Activated CD4-positive, alpha-beta T cell treated with anti-CD3 and anti-CD28 coated beads, Interleukin-2, Interleukin-4, amounts not matched to agents 100 ng/mL and 50 ng/mL, durations not matched to agents 16 hours and 8 hours (primary cell): ENCODE measurements at places on chromosomes 4 and X.
A peak's percentile ranks its signal among the peaks of the same experiment; 100 is the strongest.

- DNase-seq = no peak
These were observed 2.4 kb upstream of the STIM2 start for GRCh38 chr4:26858035-26858918.

DNA sequence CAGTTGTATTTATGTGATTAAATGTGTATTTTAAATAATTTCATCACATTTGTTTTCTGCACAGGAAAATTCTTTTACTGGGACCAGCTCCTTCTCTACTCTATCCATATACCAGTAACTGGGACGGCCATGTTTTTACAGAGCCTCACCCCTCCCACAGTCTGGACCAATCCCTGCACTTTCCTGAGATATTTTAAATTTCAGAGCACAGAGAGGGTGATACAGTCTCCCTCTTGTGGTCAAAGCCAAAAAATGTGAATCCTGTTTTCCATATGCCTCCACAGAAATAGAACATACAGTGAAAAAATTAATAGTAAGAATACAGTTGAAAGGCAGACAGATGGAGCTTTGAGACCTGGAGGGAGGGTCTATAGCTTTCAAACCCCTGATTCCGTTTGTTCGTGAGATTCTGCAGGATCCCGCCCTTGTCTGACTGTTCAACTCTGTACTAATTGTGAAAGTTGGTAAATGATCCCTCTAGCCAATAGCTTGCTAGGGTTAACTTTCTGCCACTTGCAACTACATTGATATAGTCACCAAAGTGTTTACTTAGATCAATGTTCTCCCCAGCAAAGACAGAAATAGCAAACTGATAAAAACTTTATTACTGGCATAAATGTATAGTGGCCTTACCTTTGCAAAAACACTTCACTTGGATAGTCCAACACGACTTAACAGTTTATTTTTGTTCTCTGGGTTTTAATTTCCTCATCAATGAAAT, 172.2 kb downstream of the PPARGC1A start:
- peak; percentile 5 for DNase-seq

DNA sequence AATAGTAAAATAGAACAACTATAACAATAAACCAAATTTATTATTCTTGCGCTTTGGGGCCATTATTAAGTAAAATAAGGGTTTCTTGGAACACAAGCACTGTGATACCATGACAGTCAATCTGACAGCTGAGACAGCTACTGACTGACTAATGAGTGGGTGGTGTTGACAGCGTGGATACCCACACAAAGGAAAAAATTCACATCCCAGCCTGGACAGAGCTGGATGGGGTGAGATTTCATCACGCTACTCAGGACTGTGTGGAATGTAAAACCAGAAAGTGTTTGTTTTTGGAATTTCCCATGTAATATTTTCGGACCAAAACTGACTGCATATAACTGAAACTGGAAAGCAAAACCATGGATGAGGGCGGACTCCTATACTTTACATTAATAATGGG, 48.8 kb downstream of the IGFBP7 start:
- no peak for DNase-seq

GRCh38 chr4:186719925-186720694, 3.5 kb downstream of the FAT1 start:
- no peak for DNase-seq

DNA sequence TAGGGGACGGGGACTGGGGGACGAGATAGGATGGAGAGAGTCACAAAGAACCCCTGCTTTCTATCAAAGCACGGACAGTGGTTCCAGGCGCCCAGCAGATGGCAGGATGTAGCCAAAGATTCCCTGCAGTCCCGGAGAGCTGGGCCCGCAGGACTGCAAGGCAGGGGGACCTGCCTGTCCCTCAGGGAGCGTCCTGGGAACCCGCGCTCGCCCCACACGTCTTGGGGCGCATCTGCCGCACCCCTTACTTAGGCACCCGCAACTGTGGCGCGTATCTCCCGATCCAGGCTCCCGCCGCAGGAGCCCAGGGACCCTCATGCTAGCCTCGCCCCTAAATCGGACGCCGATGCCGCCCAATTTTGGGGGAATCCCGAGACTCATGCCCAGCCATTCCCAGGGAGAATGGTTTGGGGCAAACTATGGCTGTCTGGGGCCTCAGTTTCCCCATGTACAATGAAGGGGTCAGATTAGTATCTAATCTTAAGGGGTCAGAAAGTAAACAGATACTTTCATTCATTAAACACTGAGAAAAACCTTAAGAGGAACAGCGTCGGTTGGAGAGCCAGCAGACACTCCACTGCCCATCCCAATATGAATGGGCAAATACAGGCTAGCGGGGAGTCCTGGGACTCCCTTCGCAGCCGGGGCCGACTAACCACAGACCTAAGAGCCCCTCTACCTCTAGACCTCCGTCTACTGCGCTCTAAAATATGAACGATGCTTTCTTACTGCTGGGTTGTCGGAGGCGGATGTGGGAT, 581 bp upstream of the STK32B start:
- DNase-seq = peak; percentile 11

- DNase-seq = no peak
These were observed 2178.2 kb downstream of the ARAP2 start for GRCh38 chr4:34066126-34066525.

GRCh38 chrX:9626379-9626778, 139.3 kb downstream of the GPR143 start:
- DNase-seq = no peak

DNA sequence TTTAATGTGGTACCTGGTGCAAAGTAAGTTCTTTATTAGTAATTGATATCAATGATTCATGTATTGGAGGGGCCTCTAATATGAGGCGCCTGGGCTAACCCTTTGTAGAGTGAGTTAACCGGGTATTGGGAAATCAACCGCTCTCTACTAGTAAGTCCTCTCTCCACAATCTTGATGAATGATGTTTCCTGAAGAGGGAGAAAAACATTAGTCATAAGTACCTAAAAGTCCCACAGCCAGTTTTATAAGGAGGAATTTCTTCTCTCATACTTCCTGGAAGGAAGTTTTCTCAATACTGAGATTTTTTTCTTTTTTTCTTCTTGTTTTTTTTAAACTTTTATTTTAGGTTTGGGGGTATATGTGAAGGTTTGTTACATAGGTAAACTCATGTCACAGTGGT, 62.3 kb downstream of the AGTR2 start:
- no peak for DNase-seq
